Amygdala (tissue), 56 donors: ENCODE measurements at places on chromosomes 7 and 10.

DNA sequence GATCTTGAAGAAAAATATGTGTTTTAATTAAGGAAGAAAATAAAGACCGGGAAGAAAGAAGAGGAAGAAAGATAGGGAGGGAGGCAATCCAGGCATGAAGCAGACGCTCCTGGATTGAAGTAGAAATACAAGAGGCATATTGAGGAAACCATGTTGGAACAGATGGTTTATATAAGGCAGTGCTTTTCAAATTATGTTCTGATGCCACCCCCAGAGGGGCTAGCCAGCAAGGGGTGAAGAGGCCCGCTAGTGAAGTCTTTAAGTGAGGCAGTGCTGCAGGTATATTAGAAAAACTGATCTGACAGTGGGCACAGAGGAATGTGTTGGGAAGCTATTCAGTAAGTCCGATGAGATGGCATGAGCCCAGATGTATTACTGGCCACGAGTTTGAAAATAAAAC lies 40.1 kb downstream of the REEP3 start:
- DNase-seq, result no peak

DNA sequence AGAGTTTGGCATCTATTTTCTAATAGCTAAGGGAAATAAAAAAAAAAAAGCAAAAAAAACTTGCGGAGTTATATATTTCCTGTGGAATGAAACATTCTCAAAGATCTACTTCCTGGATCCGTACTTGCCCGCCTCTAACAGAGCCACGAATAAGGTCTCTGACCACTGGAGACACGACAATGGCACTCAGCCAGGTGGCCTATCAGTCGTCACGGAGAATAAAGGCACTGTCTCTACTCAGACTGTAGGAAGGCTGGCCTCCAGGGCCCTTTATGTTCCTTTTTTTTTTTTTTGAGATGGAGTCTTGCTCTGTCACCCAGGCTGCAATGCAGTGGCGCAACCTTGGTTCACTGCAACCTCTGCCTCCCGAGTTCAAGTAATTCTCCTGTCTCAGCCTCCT lies 58.7 kb downstream of the RGS10 start:
- no peak for DNase-seq

DNA sequence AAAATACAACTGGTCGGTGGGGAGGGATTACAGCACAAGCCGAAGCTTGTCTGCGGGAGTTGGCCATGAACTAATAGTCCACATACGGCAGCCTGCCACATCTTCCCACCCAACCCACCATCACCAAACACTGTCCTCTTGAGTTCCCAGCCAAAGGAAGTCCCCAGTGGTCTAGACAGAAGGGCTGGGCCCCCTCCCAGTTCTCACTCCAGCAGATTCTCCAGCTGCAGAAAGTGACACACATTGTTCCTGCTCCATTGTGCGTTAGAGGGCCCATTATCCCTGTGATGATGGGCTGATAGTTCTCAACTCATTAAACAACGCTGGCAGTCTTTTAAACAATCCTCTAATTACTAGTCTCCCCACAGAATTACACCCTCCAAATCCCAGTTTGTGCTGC lies 148.0 kb downstream of the FGFR2 start:
- no peak for DNase-seq

GRCh38 chr7:727104-727805 lies at the start of gene PRKAR1B:
PRKAR1B (minus strand) TSS chr7:727281; CDS start chr7:711505, 15,776 bp downstream.
- no peak for DNase-seq

GRCh38 chr10:33333260-33334101 lies 986 bp downstream of the NRP1 start:
- no peak for DNase-seq

DNA sequence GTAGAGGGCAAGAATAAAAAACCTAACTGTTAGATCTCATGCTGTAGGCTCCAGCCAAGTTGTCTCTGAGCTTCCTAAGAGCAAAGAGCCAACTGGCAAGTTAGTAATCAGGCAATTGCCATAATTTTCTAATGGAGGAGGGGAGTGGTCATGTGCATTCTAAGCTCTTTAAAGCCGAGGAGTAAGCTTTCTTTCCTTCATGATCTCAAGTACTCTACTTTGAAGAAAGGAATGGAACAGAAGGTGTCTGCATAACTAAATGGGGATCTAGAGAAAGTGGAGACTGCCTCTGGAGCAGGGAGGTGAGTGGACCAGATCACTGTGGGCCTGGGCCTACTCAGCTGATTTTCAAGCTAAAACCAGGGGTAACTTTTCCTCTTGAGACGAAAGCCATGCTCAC lies 37.7 kb upstream of the TOMM7 start:
- DNase-seq, result no peak

- DNase-seq, result no peak
Observed at GRCh38 chr10:97197030-97197500, 11.3 kb upstream of the SLIT1 start.

DNA sequence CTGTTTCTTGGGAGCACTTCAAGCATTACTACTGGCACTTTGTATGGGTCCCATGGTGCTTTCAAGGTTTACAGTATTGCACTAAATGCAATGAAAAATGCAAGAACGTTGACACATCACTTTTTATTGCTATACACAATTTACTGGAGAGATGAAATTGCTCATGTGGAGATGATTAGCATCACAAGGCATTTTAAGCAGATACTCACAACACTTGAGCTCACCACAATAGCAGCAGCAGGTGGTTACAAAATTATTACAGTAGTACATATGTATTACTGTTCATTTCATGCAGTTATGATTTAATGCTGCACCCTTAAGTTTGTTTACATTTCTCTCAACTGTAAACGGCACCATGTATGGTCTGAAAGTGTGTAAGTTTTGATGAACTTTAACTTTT lies 537.7 kb downstream of the GRM8 start:
- DNase-seq, result no peak

- no peak for DNase-seq
Observed at GRCh38 chr10:109914966-109915365, 8.3 kb downstream of the XPNPEP1 start.

DNA sequence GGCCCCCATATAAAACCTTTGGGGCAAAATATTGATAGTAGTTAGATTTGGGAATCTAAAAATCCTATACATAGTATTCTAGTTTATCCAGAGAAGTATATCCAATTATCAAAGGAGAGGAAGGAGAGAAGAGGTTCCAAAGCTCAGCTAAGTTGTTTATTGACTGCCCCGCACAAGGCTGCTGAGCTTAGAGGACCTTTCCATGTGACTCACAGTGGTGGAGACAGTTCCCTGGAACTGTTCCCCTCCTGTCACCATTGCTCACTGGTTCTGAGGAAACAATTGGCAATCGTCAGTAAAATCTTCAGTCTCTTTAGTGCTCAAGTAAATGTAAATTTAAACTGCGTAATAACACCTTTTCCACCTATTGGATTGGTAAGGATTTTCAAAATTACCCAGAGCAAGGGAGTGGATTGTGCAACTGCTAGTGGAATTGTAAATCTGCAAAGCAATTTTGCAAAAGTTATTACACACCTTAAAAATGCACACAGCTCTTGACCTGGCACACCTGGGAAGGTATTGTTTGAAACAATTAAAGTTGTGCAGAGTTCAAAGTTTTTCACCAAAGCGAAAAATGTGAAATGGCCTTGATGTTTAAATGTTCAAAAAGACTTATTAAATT lies 63.1 kb downstream of the EEPD1 start:
- no peak for DNase-seq

- no peak for DNase-seq
Observed at GRCh38 chr10:34484164-34484563, 330.9 kb downstream of the PARD3 start.

DNA sequence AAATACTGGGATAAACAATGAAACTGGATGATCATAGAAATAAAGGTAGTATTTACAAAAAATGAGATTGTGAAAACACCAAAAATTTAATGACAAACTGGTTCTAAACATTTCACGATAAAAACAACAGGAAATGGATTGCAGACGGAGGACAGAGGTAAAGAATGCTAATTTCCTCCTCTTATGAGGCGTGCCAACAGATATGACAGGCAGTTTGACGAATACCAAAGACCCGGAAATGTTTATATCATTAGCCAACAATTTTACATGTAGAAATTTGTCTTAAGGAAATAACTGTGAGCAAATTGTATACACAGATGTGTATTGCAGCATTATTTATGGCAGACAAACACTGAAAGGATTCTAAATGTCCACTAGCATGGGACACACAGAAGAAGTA lies 162.0 kb upstream of the MGMT start:
- no peak for DNase-seq

GRCh38 chr7:131586259-131586658 lies 29.8 kb upstream of the PODXL start:
- DNase-seq, result no peak
